T follicular helper cell (primary cell): ENCODE measurements at places on chromosomes 2 and 18.

GRCh38 chr18:22796113-22796512, 137.0 kb upstream of the RBBP8 start:
- DNase-seq = no peak

GRCh38 chr2:9050122-9050809, 46.8 kb upstream of the MBOAT2 start:
- no peak for DNase-seq

DNA sequence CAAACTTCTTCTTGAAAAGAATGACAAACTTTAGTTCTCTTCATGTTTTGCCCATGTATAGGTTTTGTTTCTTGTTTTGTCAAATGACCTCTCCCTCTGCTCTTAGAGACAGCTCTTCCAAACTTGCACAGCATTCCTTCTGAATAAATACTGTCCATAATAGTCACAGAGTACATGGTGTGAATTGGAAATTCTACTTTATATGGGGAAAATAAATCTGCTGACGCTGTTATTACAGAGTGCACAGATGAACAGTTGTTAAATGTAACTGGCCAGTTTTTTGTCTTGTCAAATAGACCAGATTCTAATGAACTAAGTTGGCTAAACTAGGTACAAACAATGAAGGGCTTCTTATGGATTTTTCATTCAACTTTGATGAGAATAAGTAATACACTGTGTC, 115.8 kb upstream of the DTNA start:
- no peak for DNase-seq

- no peak for DNase-seq
These were observed 88.0 kb downstream of the TEX51 start for GRCh38 chr2:126986631-126987187.
